ENCODE measurements at places on chromosomes 4 and X. TPM values are rescaled to one million over a fixed set of nuclear protein-coding genes. Genes with fewer than 3 reads are reported as not detected.

- DNase-seq: no peak
Measured at GRCh38 chr4:160825644-160826338, 1338.0 kb downstream of the FSTL5 start.

The ZNF674 gene
- polyA plus RNA-seq: 6.8 TPM

The PF4V1 gene
- 1.4 TPM for polyA plus RNA-seq

The AREG gene
- polyA plus RNA-seq: 0.20 TPM

The NUDT11 gene
- 18.3 TPM for polyA plus RNA-seq

DNA sequence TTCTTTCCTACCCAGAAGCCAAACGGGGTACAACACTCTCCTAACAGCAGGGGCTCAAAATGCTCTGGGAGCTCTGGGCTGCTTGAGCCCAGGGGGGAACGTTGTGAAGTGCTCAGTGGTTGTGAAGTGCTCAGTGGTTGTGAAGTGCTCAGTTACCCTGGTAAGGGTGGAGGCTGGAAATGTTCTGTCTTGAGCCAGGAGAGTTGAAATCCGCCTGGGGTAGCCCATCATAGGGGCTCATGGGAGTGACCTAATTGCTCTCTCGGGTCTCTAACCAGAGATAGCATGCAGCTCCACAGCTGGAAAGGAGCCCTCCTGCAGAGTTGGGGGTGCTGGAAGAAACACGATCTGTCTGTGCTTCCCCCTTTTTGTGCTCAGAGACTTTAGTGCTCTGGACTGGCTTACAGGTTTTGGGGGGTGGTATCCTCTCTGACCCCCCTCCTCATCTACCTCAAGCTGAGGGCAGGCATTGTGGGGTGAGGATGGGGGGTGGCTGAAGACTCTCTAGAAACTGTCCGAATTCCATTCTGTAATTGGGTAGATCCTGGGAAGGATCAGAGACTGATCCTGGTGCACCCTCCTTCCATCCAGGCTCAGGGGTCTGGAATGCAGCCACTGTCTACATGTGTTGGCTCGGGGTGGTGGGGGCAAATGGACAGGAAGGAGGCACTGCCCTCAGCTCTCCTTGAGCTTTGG lies 2.7 kb downstream of the EFNB1 start:
- no peak for DNase-seq

The GAGE12J gene
- polyA plus RNA-seq: not detected

- DNase-seq: no peak
Measured at GRCh38 chrX:42755815-42756214, 22.1 kb downstream of the PPP1R2C start.

GRCh38 chr4:87974856-87975462 lies 555 bp upstream of the SPP1 start:
- no peak for DNase-seq

DNA sequence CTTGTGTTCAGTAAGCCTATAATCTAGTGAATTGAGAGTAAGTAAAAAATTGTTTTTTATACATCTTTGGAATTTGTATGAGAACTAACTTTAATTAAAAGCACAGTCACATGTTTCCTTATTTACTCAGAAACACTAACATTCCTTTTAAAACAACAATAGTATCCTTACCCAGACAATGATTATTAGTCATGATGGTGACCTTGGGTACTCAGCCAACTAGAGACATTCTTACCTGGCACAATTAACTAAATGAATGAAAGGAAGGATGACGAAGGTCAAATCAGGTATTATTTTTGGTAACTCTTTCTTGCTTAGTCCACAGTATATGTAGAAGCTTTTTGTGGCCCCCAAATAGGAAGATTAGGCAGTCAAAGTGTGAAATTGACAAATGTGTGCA lies 901.0 kb downstream of the FAT4 start:
- DNase-seq: no peak

DNA sequence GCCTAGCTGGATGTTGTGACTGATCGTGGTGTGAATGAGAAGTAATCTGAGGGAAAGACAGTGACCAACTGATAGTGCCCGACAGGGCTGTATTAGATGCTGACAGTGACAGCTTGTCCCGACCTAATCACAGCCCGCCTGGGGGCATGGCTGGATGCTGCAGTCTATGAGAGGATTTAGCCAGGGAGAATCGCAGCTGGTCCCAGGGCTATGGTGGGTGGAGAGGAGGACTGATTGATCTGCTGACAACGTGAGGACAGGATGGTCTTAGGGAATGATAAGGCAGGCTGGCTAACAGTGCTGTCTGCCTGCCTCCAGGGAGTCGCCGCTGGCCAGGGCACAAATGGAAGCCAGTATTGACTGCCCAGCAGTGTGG lies 621 bp upstream of the SUV39H1 start:
- DNase-seq: no peak

Data from left renal pelvis (tissue), 4 donors.